ENCODE measurements at places on chromosomes 2 and 18.
A peak's percentile ranks its signal among the peaks of the same experiment; 100 is the strongest.

- DNase-seq, result peak; percentile 97
Measured at GRCh38 chr2:20611077-20611843, 39.6 kb downstream of the HS1BP3 start.

DNA sequence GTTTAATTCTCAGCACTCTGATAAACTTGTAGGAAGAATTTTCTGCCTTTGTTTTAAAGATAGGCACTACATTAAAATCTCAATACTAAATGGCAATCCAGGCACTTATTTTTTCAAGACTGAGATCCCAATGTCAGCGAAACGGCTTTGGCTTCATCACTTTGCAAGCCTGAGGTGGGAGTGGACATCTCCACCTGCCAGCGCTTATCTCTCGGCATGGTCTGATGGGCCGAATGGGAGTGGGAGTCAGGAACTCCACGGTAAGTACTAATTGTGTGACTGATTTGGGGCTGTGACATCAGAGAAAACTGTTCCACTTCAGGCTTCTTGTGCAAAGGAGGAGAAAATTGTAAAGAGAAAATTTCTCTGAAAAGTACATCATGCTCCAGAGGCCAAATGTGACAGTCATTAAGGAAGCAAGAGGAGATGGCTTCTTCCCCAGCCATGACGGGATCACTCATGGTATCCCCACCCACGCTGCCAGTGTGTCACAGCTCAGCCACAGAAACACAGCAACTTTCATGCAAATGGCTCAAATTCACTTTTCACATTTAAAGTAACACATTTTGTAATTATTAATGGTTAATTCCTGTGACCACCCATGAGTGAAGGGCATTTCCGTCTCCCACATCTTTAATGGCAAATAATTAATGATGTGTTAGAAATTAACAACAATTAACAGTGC lies 385.5 kb upstream of the HNRNPA3 start:
- no peak for DNase-seq

- no peak for DNase-seq
Measured at GRCh38 chr2:240789501-240790369, 30.3 kb downstream of the KIF1A start.

GRCh38 chr2:140701726-140702125 lies 1429.1 kb downstream of the LRP1B start:
- DNase-seq, result no peak

GRCh38 chr2:165471349-165471950 lies 2.0 kb downstream of the CSRNP3 start:
- DNase-seq, result no peak

DNA sequence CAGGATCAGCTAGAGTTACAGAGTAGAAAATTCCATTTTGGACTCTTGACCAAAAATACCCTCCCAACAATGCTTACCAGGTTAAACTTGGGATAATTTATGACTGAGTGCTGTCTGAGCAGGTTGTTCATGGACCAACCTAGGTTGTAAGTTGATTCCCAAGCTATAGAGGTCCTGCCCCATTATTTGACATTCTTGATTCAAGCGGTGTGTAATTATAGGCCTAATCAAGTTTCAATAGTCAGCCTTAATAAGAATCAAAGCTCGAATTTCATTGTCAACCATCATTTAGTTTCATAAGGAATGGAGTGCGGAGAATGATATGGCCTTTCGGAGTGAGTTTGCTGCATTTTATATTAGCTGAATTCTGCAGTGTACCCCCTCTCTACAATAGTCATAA lies 152.8 kb upstream of the FIGN start:
- no peak for DNase-seq

GRCh38 chr2:118106926-118107325 lies 18.7 kb downstream of the INSIG2 start:
- no peak for DNase-seq

GRCh38 chr2:168536925-168537466 lies 80.9 kb downstream of the CERS6 start:
- no peak for DNase-seq

DNA sequence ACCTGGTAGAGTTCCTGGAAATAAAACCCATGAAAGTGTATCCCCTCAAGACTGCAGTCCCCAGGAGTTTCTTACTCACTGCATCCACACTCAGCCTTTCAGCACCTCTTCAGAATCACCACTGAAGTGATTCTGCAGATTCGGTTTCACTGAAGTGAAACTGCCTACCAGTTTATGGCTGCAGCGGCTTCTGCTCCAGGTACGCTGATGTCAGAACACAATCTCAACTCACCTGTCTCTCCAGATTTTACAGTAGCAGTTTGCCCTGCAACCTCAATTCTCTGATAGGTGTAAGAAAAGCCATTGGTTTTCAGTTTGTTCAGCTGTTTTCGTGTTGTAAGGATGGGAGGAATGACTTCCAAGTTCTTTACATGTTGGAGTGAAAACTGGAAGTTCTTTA lies 124.8 kb downstream of the TSN start:
- DNase-seq, result no peak

DNA sequence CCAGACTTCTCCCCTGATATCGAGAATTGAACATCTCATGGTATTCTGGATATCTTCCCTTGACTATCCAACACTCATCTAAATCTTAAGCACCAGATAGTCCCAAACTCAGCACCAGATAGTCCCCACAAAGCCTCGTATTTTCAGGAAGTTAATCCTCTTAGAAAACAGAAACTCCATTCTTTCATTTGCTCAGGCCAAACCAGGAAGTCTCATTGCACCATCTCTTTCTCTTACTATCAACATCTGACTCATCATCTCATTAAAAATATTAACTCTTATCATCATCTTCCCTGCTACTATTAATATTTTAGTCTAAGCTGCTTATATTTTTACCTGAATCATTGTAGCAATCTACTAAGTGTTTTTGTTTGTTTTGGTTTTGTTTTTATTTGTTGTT lies 286.4 kb downstream of the GALNT13 start:
- DNase-seq, result no peak
